Kidney glomerular epithelial cell (primary cell): ENCODE measurements at places on chromosomes 3 and 15.

DNA sequence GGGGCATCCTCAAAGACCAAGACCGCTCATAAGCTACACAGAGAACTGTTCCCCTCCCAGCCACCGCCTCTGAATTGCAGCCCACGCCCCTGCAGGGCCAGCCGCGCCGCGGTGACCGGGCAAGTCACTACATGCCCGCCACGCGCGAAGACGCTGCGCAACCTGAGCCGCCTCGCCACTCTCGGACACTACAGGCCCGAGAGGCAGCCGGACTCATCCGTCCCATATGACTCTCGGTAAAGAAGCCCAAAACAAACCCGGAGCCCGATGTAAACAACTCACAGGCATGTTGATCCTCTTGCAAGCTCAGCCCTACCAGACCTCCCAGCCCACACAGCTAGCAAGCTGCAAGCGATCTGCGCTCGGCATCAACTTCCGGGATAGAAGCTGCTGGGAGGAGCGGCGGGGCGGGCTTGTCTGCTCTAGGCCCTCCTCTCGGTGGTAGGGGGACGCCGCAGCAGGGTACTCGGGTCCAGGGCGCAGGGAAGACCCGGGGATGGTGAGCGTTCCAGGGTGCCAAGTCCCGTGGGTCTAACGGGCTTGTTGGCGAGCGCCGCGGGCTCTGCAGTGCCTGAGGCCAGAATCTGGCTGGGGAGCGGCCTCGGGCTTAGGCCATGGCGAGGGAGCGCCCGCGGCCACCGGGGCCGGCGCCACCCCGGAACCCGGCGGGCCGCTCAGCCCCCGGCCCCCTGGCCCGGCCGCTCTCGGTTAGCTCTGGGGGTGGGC lies at the start of gene RPS27L:
TSS of gene RPS27L (minus strand) at position 360 of the 726 bp plus-strand sequence. CDS start at position 288, 72 bp downstream.
- DNase-seq = peak; percentile 75

DNA sequence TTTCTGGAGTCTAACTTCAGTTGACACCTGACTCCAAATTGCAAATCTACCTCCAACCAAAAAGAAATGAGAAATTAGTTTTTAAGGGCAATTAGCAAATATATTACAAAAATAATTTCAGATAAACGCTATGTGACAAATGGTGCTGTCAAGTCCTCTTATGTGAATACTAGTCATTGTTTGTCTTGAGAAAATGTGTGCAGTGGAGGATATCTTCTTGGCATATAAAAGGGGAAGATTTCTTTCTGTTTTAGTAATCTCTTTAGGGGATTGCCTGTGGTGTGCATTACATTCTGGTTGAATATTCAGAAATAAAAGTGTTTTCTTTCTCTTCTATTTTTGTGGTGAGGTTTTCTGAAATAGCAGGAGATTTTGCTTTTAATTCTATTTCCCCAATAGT lies 3.0 kb upstream of the GCSAM start:
- peak; percentile 7 for DNase-seq

- no peak for DNase-seq
Measured at GRCh38 chr3:125147491-125147820, 65.1 kb downstream of the SLC12A8 start.

GRCh38 chr3:61422945-61423673 lies 138.3 kb upstream of the PTPRG start:
- no peak for DNase-seq

- no peak for DNase-seq
Measured at GRCh38 chr3:123920383-123920782, 36.3 kb upstream of the MYLK start.

DNA sequence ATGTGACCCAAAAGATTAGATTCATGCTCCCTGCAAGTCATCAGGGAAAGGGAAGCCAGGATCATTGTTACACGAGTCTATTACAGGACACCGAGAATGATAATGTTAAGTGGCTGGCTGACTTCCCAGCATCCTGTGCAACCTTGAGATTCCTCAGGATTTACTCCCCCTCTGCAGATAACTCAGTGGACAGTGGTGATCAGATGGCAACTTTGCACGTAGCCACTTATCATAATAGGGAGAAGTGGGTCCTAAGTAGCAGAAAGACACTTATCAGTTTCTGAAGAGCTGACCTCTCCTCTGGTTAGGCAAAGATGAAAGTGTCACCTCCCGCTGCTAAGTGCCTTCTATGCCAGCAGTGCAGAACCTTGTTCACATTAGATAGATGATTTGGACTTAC lies 6.7 kb upstream of the TMPRSS7 start:
- no peak for DNase-seq
